GM13976 (cell line): ENCODE measurements at places on chromosomes 1 and 21.

GRCh38 chr21:29155118-29155932 is 24.9 kb downstream of the MAP3K7CL start:
- no peak for DNase-seq

- DNase-seq: no peak
Observed at GRCh38 chr1:206972728-206973127, 2.5 kb upstream of the FCAMR start.

- DNase-seq: peak; percentile 79
Observed at GRCh38 chr1:234881893-234882771, 246.5 kb downstream of the TOMM20 start.

GRCh38 chr1:94988356-94988755 is 61.4 kb upstream of the CNN3 start:
- DNase-seq: no peak

- DNase-seq: no peak
Observed at GRCh38 chr1:81296601-81297000, 504.1 kb upstream of the ADGRL2 start.

- DNase-seq: no peak
Observed at GRCh38 chr1:16189921-16190621, 22.4 kb downstream of the ARHGEF19 start.

DNA sequence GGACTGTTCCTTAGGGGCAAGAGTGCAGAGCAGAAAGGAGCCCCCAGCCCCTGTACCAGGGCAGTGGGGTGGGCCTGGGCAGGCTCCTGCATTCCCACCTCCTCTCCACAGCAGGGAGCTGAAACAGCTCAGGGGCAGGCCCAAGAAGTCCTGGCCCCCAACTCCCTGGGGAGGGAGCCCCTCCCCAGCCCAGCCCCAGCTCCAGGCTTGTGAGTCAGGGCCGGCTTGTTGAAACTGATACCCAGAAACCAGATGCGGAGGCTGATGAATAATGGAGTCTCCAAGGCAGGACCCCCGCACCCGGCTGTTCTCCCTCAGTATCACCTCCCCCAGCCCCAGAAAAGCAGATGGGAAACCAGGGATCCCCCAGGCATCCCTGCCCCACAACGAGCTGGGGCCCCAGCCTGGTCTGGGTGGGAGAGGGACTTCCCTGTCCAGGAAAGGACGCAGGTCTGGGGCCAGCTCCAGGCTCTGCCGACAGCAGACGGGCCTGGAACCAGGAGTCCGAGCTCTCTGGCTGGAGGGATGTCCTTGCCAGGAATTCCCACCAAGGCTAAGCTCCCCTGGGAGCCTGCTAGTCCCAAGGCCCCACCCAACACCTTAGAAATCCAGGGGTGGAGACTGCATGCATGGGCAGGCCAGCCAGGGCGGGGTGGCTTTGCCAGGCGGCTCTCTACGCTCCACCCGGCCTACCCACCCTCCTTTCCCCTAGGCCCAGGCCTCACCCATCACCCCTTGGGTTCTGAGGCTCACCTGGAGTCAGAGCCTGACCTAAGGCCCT is 2.7 kb downstream of the PLEKHG5 start:
- no peak for DNase-seq

DNA sequence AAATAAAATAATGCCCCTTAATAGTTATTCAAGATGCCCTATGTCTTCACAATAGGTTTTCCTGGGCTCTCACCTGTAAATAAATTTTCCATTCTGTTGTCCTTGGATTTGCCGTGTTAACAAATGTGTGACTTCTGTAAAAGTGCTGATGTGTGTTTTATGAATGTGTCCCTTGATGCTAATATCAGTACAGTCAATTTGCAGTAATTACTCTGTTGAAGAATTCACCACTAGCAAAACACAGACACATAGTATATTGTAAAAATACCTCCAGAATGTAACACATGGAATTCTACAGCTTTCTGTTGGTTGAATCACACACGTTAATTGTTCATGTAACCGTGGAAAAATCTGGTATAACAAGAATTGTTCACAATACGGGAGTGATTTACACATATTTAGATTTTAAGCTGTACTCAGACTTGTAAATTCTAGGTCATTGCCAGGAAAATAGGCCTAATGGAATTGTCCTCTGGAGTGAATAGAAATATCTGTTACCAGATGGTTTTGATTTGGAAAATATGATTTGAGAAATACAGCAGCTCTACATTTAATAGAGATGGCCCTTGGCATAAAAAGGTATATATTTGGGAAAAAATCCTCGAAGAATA is 36.7 kb upstream of the KCNK2 start:
- DNase-seq: no peak

DNA sequence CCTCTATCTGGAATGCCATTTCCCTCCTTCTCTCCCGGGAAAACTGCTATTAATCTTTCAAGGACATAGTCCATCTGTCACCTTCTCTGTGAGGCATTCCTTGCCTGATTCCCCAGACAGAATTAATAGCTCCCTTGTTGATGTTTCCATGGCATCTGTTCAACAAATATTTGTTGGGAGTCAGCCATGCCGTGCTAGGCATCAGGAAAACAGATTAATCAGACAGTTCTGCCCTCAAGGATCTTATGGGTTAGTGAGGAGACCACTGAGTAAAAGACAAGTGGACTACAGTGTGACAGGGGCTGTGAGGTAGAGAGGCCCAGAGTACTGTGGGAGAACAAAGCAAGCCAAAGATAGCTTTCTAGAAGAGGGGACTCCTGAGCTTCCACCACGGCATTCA is 11.4 kb upstream of the MAGOH start:
- DNase-seq: no peak
